ENCODE measurements at places on chromosomes 12 and 14. TPM values are rescaled to one million over a fixed set of nuclear protein-coding genes. Genes with fewer than 3 reads are reported as not detected.

GRCh38 chr14:24925771-24926374 lies 124.1 kb downstream of the STXBP6 start:
- DNase-seq: no peak

DNA sequence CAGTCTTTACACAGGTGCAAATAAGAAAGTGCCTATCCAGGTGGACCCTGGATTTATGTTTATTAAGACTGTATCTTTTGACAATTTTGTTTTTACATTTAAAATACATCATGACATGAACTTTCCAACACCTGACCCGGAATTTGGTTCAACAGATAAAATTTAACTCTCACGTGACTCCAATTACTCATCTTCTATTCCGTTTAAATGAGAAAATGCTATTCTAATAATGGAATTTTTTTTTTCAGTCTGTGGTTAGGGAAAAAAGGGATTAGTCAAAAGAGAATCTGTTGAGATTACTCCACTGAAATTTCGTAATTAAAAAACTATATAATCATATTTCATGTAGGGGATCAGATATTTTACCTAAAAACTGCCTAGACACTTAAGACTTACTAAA lies 11.1 kb downstream of the VPS37B start:
- DNase-seq: no peak

DNA sequence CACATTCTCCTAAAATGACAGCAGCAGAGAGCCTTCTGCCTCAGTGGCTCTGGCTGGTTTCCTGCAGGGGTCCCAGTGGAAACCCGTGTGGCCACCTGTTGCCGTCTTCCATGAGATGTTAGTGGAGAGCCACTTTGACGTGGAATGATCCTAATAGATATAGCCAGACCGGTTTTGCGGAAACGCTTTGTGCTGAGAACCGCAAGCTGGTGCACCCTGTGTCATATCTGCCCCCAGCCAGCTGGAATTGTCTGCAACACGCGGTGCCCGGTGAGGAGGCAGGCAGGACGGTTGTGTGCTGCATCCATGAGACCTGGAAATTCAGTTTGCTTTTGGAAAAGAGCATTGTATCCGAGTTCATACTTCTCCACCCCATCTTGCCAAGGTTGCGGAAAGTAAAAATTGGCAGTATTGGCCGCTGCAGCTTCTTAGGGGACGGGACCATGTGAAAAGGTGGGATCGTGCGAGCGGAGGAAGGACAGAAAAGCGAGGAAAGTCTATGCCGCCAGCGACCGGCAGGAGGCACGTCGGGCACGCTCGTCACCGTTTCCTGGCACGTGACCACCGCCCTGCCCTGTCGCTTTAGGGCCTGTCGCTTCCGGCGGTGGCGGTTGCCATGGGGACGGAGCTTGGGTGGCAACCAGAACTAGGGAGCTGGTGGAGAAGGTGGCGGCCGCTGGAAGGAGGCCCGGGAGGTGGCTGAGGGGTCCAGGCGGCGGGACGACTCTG lies at the start of gene CFAP251:
CFAP251 (plus strand) TSS at position 643 of the 729 bp plus-strand sequence. CDS start 2,714 bp downstream, outside the sequence.
- DNase-seq: no peak

DNA sequence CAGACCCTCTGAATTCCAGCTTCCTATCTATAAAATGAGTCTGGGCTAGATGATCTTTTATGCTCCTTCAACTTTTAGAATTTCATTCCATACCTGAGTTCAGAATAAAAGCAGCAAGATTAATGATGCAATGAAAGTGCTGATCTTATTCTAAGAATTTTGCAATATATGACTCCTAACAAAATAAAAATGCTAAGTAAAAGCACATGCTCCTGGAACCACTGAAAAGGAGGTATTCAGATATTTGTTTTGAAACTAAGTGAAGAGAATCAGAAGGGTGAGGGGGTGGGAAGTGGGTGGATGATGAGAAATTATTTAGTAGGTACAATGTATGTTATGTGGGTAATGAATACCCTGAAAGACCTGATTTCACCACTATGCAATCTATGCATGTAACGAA lies 216.6 kb downstream of the PTPRO start:
- no peak for DNase-seq

- DNase-seq: no peak
Measured at GRCh38 chr12:28033538-28033915, 61.0 kb upstream of the PTHLH start.

GRCh38 chr14:28983279-28983678 lies 216.7 kb downstream of the FOXG1 start:
- DNase-seq: no peak

GRCh38 chr14:89371585-89372511 lies 45.2 kb downstream of the FOXN3 start:
- no peak for DNase-seq

DNA sequence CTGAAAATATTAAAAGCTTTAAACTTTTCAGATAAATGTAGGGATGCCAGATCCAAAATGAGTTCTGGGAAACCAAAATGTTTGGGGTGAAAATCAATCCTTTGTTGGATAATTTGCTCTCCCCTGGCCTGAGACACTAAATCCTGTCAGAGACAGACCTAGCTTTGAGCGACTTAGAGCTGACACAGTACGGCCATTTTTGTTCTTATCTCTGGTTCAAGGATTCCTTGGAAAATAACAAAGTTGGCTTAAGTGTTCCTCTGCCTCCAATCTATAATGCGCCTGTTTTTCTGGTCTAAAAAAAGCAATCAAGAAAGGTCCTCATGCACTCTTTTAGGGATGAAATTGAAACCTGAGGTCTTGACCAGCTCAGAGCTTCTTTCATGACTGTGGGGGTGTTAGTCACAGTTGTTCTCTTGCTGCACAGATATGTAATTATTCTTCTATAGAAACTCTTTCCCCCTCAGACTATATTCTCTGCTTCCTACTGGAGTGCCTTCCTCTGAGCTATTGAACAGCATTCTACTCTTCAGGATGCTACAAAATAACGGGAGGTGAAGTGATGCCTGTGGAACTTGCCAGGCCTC lies 52.3 kb upstream of the EGLN3 start:
- no peak for DNase-seq

- DNase-seq: no peak
Measured at GRCh38 chr14:37813732-37814131, 218.3 kb downstream of the TTC6 start.

- no peak for DNase-seq
Measured at GRCh38 chr12:76698966-76699365, 64.9 kb upstream of the ZDHHC17 start.

Gene RPS26
- 348 TPM for polyA plus RNA-seq

Gene BHLHE41
- 0.96 TPM for polyA plus RNA-seq

Gene SRRM4
- polyA plus RNA-seq: not detected

Gene ACVRL1
- 13.4 TPM for polyA plus RNA-seq
